ENCODE measurements at places on chromosomes 4 and X. TPM values are rescaled to one million over a fixed set of nuclear protein-coding genes. Genes with fewer than 3 reads are reported as not detected.

Gene IDS
- 11.5 TPM for total RNA-seq

Gene CLDN34
- not detected for total RNA-seq

Gene SLC35A2
- 6.3 TPM for total RNA-seq

Gene RPA4
- 2.6 TPM for total RNA-seq

Gene GAGE12E
- not detected for total RNA-seq

Gene TTC29
- total RNA-seq = 0.52 TPM

Gene ASMT
- not detected for total RNA-seq

Gene FAM236B
- total RNA-seq = not detected

Gene FRG1
- total RNA-seq = 13.6 TPM

Gene ATP8A1
- 39.7 TPM for total RNA-seq

Gene MSANTD1
- 1.0 TPM for total RNA-seq

Gene JAKMIP1
- not detected for total RNA-seq

Gene SSX1
- total RNA-seq = not detected

Gene PAGE4
- not detected for total RNA-seq

Gene RAB28
- total RNA-seq = 18.8 TPM

Gene DCX
- 3.7 TPM for total RNA-seq

Gene DDX3X
- total RNA-seq = 124 TPM

Gene IL13RA1
- total RNA-seq = 26.1 TPM

Gene NAT8L
- 1.0 TPM for total RNA-seq

Gene CFI
- total RNA-seq = 5.7 TPM

Gene FAM184B
- total RNA-seq = 4.2 TPM

Gene ADGRG2
- 7.8 TPM for total RNA-seq

Gene RHOXF1
- total RNA-seq = not detected

Data from skeletal muscle tissue (tissue), 5 donors.